ENCODE measurements at places on chromosomes 2 and 18. TPM values are rescaled to one million over a fixed set of nuclear protein-coding genes. Genes with fewer than 3 reads are reported as not detected.

- DNase-seq, result no peak
These were observed 40.0 kb upstream of the ACKR3 start for GRCh38 chr2:236529606-236530005.

Gene MPV17
- total RNA-seq, result 59.9 TPM

GRCh38 chr2:158013891-158014290, 87.8 kb upstream of the UPP2 start:
- DNase-seq, result no peak

- no peak for DNase-seq
These were observed 1269.4 kb upstream of the CHAC2 start for GRCh38 chr2:52498077-52498750.

GRCh38 chr2:203994735-203995134, 58.2 kb downstream of the ICOS start:
- DNase-seq, result no peak

DNA sequence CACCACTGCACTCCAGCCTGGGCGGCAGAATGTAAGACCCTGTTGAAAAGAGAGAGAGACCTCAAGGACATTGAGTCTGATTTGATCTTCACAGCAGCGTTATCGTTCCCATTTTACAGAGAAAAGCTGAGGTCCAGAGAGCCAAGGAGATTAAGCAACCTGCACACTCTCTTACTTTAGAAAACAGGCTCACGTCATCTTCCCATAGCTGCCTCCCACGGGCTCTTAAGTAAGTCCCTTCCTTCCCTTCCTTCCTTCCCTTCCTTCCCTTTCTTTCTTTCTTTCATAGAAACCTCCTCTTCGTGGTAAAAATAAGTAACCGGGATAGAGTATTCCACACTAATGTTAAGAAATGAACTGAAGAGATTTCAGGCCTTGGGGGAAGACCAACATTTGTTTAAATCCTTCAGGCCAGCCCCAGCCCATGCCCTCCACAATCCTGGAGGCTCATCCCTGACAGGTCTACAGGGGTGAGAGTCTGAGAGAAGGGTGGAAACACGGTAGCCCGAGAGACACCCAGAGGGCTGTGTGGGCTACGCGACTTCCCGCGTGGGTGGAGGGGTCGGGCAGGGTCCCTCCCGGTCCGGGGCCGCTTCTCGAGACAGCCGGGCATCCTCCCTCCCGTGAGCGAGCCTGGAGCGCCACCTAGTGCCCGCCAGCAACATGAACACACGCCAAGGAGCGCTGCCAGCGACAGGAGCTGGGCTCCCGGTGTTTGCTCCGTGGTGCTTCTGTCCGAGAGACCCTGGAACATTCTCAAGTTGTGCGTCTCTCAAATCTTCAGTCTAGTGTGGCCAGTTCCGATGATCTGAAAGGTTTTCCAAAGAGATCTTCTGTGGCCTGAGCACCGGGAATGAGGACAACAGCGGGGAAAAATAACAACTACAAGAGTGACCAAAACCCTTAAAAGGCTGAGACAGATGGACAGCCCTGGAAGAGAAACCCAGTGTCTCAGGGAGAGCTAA, 160.3 kb downstream of the INO80D start:
- peak; percentile 81 for DNase-seq

Gene LRRC30
- not detected for total RNA-seq

Gene CACNB4
- 1.0 TPM for total RNA-seq

Gene ABCA12
- total RNA-seq, result 0.25 TPM

GRCh38 chr2:125106710-125107109, 1081.6 kb downstream of the CNTNAP5 start:
- no peak for DNase-seq

Gene HTR2B
- 0.20 TPM for total RNA-seq

DNA sequence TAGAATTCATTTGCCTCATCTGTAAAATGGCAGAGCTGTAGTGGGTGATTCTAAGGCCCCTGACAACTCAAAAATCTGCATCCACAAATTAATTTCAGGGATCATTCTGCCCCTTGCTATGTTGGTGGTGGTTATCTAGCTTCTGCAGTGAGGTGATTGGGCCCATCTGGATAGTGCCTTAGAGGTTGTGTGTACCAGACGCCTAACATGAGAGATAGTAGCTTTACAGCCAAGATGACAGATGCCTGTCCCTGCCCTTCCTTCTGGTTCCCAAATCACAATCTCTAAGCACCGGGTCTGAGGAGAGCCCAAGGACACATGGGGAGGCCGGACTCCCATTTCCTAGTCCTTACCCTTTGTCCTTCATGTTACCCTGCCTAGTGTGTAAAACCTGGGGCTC, 51.1 kb upstream of the TNP1 start:
- DNase-seq, result no peak

- no peak for DNase-seq
These were observed 553.8 kb upstream of the FANCL start for GRCh38 chr2:58794916-58795315.

Gene SERPINB4
- total RNA-seq, result not detected

- DNase-seq, result no peak
These were observed 149.7 kb downstream of the TFCP2L1 start for GRCh38 chr2:121135168-121135853.

DNA sequence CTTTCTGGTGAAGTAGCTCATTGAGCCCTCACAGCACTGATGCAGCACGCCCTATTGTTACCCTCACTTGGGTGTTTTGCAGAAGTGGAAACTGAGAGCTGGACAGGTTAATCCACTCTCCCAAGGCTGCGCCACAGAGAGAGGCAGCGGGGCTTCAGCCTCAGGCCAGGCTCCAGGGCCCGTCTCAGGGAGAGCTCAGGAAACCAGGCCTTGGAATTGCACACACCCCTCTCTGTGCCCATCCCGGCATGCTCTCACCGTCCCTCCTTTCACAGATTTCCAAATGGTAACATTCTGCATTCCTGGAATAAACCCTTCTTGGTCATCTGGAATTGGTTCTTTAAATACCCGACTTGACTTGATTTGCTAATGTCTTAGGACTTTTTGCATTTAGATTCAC, 51.5 kb downstream of the TWIST2 start:
- no peak for DNase-seq

DNA sequence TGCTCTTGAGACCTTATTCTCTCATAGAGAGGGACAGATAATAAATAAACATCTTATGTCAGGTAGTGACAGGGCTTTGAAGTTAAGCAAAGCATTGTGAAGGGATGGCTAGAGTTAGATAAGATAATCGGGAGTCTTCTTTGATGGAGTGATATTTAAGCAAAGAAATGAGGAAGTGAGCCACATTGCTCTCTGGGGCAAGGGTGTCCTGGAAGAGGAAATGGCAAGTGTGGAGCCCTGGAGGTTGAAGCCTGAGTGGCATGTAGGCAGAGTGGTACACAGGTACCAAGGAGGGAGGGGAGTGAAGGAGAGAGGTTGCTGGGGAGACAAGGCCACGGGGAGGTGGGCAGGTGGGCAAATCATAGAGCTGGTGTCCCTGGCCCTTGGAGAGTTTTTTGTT, 110.2 kb downstream of the CTAGE1 start:
- DNase-seq, result no peak
